COR-L47 (cell line): ENCODE measurements at places on chromosomes 16 and 17.

DNA sequence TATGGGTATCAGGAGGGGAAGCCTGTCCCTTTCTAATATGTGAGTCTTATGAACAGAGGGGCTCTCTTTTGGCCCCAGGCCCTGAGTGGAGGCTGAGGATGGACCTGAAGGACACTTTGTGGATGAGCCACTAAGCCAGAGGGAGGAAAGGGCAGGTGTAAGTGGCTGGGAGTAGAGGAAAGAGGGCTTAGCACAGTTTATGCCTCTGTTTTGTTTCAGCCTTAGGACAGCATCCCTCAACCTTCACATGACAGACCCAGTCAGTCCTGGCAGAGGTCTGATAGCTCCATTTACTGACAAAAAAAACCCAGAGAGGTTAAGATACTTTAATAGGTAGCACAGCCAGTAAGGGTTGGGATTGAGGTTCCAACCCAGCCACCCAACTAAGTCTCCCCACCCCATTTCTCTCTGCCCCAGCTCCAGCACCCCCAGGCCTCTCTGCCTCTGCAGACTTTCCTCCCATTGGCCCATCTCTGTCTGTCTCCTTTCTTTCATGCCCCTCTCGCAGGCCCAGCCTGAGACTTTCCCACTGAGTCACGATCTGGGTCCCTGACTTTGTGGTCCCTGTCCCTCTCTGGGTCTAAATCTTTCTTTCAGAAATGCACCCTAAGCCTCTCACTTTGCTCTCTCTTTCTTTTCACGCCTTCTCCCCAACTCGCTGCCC is 4.7 kb upstream of the TBX21 start:
- no peak for DNase-seq

DNA sequence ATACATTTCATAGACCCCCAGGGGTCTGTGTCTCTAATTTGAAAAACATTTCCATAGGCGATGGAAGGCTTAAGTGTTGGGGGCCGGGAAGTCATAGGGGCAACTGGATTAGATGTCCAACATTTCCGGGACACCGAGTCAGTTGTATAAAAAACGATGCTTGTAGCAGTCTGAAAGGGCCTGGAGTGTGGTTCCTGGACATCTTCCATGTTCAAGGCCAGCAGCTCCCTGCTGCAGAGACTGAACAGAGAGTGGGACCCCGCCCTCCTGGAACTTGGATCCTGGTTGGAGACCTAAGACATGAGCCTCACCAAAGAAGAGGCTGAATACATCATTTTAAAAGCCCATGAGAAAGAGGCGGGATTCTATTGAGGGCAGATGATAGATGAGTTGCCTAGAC is 82.0 kb upstream of the ZNF423 start:
- DNase-seq: no peak

DNA sequence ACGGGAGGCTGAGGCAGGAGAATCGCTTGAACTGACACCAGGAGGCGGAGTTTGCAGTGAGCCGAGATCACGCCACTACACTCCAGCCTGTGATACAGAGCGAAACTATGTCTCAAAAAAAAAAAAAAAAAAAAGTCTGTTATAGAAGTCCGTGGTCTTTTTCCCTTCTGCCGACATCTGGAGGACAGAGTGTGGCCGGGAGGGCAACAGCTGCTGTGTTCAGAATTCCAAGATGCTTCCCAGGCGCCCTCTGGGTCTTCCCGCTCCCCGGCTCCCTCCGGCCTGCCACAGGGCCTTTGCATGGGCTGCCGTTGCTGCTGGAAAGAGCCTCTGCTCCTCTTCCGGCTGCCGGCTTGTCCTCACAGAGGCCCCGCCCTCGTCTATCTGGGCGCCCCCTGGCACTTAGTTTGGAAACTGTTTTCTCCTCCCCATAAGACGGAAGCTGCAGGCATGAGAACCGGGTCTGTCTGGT is 2.4 kb upstream of the CACNA1H start:
- no peak for DNase-seq

DNA sequence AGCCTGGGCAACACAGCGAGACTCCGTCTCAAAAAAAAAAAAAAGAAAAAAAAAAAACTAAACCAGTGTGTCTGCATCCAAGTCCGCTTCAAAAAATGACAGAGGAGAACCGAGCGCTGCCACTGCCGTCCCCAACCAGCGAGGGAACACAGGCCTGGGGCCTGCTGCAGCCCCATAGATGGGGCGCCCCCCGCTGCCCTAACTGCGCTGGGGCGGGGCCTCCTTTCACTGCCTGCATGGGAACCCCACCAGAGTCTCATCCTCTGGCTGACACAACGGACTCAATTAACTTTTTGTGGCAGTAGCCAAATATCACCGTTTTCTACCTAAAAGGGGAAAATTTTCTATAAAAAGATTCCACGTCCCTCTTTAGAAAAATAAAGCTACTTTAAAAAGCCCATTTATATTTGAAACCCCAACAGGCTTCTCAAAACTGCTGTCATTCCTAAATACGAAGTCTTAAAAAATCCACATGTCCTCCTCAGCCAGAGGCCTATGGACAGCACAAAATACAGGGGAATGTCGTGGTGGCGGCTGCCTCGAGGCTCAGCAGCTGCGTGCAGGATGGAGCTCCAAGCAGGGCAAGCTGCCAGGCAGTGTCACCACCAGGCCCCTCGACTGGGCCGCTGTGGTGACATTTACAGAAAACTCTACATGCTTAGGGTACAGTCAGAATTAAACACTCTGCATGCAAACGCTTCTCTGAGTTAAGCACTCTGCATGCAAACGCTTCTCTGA is 30.3 kb downstream of the KLHDC4 start:
- DNase-seq: no peak

GRCh38 chr17:81414756-81415516 is 19.7 kb downstream of the BAHCC1 start:
- peak; percentile 39 for DNase-seq

- DNase-seq: no peak
These were observed at the start of gene CDK3 for GRCh38 chr17:76000755-76001521. Gene CDK3 (plus strand): TSS chr17:76000855. CDS start chr17:76001426, 571 bp downstream.

- peak; percentile 4 for DNase-seq
These were observed 4.3 kb downstream of the UBE2G1 start for GRCh38 chr17:4362141-4362540.

- DNase-seq: no peak
These were observed 24.5 kb upstream of the SUPT4H1 start for GRCh38 chr17:58376472-58377000.

DNA sequence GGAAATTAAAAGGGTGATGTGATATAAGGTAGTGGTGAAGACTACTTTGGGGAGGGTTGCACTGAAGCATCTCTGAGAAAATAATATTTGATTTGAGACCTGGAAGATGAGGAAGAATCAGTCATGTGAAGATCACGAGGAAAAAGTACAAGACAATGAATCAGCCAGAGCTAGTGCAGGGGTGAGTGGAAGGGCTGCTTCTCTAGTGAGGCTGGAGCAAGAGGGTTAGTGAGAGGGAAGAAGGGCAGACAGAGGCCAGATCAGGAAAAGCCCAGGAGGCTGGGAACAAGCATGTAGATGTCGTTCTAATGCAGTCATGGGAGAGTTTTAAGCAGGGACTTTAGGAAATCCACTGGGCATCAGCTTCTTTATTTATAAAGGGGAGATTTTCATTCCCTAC is 504.2 kb upstream of the SALL1 start:
- DNase-seq: no peak

DNA sequence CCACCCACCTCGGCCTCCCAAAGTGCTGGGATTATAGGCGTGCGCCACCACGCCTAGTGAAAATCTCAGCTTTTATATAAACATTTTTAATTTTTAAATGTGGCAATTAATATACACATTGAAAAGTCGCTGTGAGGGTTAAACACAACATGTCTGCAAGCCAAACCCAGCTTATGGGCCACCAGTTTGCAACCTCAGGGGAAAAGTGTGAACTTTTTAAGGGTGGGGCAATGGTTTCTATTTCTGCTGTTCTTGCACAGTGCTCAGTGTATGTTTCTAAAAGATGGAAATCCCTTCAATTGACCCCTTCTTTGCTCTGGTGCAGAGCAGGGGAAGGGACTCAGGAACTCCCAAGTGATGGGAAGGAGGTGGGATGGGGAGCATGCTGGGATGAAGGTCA is 18.3 kb upstream of the SUPT4H1 start:
- DNase-seq: no peak

DNA sequence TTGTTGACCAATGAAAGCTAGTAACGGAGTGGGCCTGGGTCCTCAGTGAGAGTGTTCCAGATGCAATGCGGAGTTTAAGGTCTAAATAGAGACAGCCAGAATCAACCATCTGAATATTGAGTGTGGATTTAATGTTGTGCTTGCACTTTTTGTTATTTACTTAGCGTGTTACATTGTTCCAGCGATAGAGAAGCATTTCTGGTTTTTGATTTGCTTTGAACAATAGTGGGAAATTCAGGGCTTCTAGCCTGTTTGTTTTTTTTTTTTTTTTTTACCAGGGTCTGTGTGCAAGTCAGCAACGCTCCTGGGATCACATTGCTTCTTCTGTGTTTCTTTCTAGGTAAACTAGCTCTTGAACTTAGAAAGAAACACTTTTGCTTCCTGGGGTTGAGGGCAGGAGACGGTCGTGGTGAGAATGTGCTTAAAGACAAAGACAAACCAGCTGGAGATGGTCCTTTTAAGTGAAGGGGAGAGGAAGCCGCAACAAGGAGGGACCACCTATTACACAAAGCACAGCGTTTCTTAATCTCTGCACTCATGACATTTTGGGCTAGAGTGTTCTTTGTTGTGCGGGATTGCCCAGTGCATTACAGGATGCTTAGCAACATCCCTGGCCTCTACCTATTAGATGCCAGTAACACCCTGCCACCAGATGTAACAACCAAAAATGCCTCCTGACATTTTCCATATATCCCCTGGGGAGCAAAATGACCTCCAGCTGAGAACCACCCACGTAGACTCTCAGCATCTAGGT is 119.2 kb downstream of the MAP2K6 start:
- no peak for DNase-seq

GRCh38 chr16:68475071-68475470 is 26.8 kb upstream of the SMPD3 start:
- no peak for DNase-seq

GRCh38 chr16:2032285-2033056 is 5.8 kb downstream of the NHERF2 start:
- DNase-seq: no peak

GRCh38 chr17:69534235-69534621 is 119.7 kb downstream of the MAP2K6 start:
- no peak for DNase-seq

- DNase-seq: no peak
These were observed 5.0 kb upstream of the HOXB9 start for GRCh38 chr17:48630925-48631692.

- no peak for DNase-seq
These were observed 8.1 kb upstream of the CAPN15 start for GRCh38 chr16:519425-519824.

DNA sequence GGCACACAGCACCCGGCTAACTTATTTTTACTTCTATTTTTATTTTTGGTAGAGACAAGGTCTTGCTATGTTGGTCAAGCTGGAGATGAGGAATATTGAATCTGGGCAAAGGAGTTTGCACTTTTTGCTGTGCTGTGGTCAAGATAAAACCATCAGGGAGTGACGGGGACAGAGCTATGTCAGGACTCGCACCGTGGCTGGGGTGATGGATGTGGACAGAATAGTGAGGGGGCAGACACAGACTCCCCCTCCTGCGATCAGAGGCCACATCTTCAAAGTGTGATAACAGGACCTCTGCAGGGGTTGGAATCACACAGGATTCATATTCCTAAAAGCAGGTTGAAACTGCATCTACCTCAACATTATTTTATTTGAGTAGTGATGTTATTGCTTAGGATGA is 25.6 kb downstream of the IL21R start:
- no peak for DNase-seq

DNA sequence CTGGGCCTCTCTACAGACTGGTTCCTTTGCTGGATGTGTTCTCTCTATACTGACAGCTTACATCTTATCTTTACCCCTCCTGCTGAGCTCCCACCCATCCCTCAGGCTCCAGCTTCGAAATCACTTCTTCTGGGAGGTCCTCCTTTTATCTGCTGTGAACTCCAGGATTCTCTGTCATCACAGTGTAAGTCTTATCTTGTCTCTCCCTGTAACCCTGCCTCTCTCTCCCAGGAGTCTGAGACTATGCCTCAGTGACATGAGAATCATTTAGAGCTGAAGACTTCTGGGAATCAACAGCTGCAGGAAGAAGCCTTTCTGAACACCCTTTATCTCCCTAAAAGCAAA is 148.1 kb upstream of the HS3ST3A1 start:
- no peak for DNase-seq

DNA sequence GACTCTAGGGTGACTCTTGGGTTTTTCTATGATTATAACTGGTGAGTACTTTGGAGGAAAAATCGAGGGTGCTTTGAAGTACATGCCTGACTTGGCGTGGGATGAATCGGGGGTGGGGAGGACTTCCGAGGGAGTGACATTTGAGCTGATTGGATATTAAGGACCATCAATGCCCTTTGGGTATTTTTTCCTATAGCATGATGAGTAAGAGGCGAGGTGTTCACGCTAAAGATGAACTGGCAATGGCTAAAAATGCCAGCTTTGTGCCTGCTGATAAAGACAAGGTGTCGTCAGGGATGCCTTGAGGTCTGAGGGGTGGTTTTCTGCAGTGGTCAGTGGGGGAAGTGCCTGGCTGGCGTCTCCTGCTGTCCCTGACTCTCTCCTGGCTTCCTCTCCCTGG is 25.3 kb downstream of the USP43 start:
- DNase-seq: no peak

DNA sequence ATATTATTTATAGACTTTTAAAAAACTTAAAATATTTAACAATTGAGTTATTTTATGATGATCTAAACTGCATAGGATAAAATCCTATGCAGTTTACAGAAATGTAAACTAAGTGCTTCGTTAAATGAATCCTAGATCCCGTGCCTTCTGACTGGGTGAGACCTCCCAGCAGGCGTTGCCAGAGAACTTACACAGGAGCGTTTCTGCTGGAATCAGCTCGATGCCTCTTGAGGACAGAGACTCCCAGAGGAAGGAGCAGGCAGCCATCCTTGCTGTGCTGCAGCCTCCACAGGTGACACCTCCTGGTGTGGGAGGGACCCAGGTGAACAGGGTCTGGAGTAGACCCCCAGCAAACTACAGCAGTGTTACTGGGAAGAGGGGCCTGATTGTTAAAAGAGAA is 160.4 kb downstream of the WWOX start:
- DNase-seq: no peak
